Epithelial cell of proximal tubule (primary cell): ENCODE measurements at places on chromosomes 6 and 20. TPM values are rescaled to one million over a fixed set of nuclear protein-coding genes. Genes with fewer than 3 reads are reported as not detected.

NOX3 gene
- total RNA-seq, result 0.07 TPM in 1 of 2 replicates, not detected in the other

CENPB gene
- total RNA-seq, result 82.3 and 99.8 TPM in 2 replicates

OPRM1 gene
- total RNA-seq, result not detected in 2 replicates

SLC22A16 gene
- total RNA-seq, result 0.14 TPM in 1 of 2 replicates, not detected in the other

PRKN gene
- 0.07 and 0.58 TPM in 2 replicates for total RNA-seq

GJA1 gene
- 165 and 170 TPM in 2 replicates for total RNA-seq

RAB44 gene
- total RNA-seq, result under 0.01 TPM in 1 of 2 replicates, not detected in the other

BPIFA2 gene
- total RNA-seq, result not detected in 2 replicates

WFDC10B gene
- total RNA-seq, result not detected in 2 replicates

CST7 gene
- total RNA-seq, result not detected in 2 replicates

DIDO1 gene
- total RNA-seq, result 26.9 and 32.3 TPM in 2 replicates

HSPA12B gene
- not detected in 2 replicates for total RNA-seq

CST11 gene
- total RNA-seq, result not detected in 2 replicates

CUL9 gene
- 17.8 and 18.4 TPM in 2 replicates for total RNA-seq

BCAS4 gene
- total RNA-seq, result 15.7 and 24.0 TPM in 2 replicates

ALDH8A1 gene
- 0.14 and 0.40 TPM in 2 replicates for total RNA-seq

HLA-DRA gene
- total RNA-seq, result not detected in 2 replicates

SPATS1 gene
- not detected in 2 replicates for total RNA-seq

MEP1A gene
- not detected in 2 replicates for total RNA-seq

RBL1 gene
- total RNA-seq, result 9.7 and 12.0 TPM in 2 replicates

TGM2 gene
- total RNA-seq, result 137 and 150 TPM in 2 replicates

LGSN gene
- not detected in 2 replicates for total RNA-seq

CRIP3 gene
- total RNA-seq, result not detected in 2 replicates

ABHD16B gene
- not detected in 2 replicates for total RNA-seq

SLC17A1 gene
- total RNA-seq, result not detected in 2 replicates
